ENCODE measurements at places on chromosomes 3 and 15.

DNA sequence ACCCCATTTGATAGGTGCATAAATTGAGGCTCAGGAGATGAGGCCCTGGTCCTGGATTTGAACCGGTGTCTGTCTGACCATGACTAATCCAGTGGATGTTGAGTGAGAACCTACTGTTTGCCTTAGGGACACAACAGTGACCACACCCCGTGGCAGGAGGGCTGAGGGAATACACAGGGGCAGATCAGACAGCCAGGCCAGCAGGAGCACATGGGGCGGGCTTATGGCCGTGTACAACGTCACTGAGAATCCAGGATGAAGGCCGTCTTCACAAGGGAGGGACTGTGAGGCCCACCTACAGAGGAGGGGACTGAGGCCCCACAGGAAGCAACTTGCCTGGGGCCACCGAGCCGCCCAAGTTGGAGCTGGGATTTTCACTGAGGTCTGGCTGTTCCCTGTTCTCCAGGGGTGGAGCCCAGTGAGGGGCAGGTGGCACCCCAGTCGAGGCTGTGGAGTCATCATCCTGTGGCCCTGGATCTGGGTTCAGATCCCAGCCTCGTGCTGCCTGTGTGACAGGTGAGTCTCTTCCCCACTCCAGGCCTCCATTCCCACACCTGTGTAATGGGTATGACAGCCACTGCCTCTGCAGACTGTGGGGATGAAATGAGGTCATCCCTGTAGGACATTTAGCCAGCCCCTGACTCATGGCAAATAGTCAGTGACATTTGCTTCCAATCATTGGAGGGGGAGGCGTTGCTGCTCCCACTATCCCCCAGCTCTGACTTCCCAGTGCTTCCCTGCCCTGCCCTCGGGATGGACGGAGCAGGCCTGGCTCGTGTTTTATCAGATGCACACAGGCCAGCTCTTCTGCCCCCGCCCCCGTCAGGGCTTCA, 6.3 kb upstream of the PLXND1 start:
- H3K36me3 ChIP-seq: no peaks in the 10 kb centered on the region
- H3K4me3 ChIP-seq: no peak overlapping the region
- peaks cover 51% of the 10 kb centered on the region for H3K4me1 ChIP-seq
- H3K27ac ChIP-seq: no peak overlapping the region

GRCh38 chr3:5479229-5479799, 291.8 kb downstream of the EDEM1 start:
- no peak overlapping the region for H3K4me3 ChIP-seq

GRCh38 chr3:136712941-136713340, 39.2 kb downstream of the STAG1 start:
- H3K36me3 ChIP-seq: peaks cover 6% of the 10 kb centered on the region
- H3K4me1 ChIP-seq: peaks cover 3% of the 10 kb centered on the region
- H3K4me3 ChIP-seq: no peak overlapping the region
- no peak overlapping the region for H3K27ac ChIP-seq

DNA sequence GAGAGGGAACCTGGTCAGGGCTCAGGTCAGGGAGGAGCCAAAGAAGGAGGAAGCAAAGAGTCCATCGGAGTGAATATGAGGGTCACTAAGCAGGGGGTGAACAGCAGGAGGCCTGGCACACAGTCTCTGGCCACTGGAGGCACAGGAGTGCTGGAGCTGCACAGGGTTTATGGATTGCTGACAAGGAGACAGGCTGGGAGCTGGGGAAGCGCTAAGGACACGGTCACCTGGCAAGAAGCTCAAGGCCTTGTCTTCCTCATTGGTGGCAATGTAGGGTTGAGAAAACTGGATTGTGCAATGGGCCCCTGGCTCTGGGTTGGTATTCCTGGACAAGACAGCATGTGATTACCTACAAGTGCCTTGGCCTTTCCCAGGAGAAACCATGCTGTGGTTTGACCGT, 5.8 kb upstream of the CAMP start:
- H3K4me1 ChIP-seq: peaks cover 9% of the 10 kb centered on the region
- no peak for DNase-seq
- peaks cover 26% of the 10 kb centered on the region for H3K27me3 ChIP-seq
- H3K36me3 ChIP-seq: no peaks in the 10 kb centered on the region
- no peak overlapping the region for H3K27ac ChIP-seq

GRCh38 chr3:23174426-23175039, 28.6 kb upstream of the UBE2E2 start:
- no peaks in the 10 kb centered on the region for H3K36me3 ChIP-seq
- no peak overlapping the region for H3K27ac ChIP-seq
- no peaks in the 10 kb centered on the region for H3K4me1 ChIP-seq

DNA sequence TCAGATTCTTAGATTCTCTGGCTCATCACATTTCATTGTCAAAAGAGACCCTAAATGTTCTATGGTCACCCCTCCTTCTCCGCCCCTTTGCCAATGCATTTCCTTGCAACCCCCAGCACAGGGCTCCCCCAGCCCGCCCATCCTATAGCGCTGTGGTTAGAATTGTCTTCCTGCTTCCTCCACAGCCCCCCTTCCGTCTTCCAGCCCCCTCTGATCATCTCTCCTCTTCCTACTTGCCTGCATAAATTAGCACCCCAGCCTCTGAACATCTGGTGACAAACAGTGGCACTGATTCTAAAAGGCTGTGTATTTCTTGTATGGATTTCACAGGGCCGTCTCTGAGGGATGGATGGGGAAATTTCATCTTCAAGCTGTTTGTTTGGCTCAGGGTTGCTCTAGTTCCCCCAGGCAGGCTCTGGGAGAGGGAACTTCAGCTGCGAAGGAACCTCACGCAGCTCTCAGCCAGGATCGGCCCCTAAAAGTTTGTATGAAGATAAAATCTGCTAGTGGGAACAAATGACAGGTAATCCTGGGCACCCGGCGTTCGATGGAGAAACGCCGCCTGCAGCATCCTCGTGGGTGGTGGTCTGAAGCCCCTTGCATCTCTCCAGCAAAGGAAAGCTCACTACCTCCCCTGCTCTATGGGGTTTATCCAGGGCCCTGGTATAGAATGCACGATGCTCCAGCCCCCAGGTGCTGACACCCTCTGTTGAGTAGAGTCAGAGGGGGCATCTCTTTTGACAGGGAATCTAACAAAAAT, 83.0 kb downstream of the WNT7A start:
- H3K27me3 ChIP-seq: peaks cover 30% of the 10 kb centered on the region
- no peak for DNase-seq
- no peak overlapping the region for H3K27ac ChIP-seq
- no peak overlapping the region for H3K4me3 ChIP-seq
- peaks cover 2% of the 10 kb centered on the region for H3K4me1 ChIP-seq

- no peak overlapping the region for H3K27ac ChIP-seq
- no peaks in the 10 kb centered on the region for H3K27me3 ChIP-seq
- H3K4me3 ChIP-seq: peak overlapping the region; percentile 96
- no peak for DNase-seq
- H3K36me3 ChIP-seq: peaks cover 5% of the 10 kb centered on the region
These were observed 1.0 kb downstream of the MAPKAPK3 start for GRCh38 chr3:50617911-50618481.

- H3K27me3 ChIP-seq: no peaks in the 10 kb centered on the region
- H3K27ac ChIP-seq: no peak overlapping the region
- H3K36me3 ChIP-seq: no peaks in the 10 kb centered on the region
- no peak for DNase-seq
- H3K4me1 ChIP-seq: peaks cover 7% of the 10 kb centered on the region
These were observed 129.7 kb upstream of the ROPN1 start for GRCh38 chr3:124121379-124122312.

DNA sequence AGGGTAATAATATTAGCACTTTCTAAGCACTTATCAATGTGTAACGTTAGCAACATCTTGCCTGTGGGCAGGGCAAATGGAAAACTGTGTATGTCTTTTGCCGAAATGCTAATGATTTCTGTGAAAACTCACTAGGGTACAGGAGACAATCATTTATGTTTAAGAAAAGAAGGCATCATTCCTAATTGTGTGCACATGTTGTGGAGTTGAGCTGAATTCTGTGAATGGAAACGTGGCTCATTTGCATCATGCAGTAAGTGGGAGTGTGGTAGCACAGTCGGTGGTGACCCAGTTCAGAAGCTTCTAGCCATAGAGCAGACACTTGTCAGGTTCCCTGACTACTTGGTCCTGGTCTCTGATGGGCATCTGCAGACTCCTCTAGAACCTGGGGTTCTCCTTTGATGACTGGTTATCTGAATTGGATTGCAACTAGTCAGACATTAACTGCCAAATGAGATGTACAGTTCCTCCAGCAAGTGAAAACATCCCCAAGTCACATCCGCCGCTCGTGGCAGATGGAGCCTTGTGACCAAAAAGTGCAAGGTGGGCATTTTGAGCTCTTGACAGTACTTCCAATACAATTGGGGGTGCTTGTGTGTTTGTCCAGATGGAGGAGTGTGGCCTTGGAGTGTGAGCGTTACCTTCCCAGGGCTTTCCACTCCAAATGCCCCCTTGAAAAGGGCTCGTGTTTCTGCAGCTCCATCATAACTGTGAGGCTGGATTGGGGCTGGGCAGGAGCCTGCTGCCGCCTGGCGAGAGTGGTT, 21.5 kb downstream of the MRPS25 start:
- H3K27me3 ChIP-seq: no peaks in the 10 kb centered on the region
- H3K36me3 ChIP-seq: peaks cover 51% of the 10 kb centered on the region
- H3K4me1 ChIP-seq: no peaks in the 10 kb centered on the region

DNA sequence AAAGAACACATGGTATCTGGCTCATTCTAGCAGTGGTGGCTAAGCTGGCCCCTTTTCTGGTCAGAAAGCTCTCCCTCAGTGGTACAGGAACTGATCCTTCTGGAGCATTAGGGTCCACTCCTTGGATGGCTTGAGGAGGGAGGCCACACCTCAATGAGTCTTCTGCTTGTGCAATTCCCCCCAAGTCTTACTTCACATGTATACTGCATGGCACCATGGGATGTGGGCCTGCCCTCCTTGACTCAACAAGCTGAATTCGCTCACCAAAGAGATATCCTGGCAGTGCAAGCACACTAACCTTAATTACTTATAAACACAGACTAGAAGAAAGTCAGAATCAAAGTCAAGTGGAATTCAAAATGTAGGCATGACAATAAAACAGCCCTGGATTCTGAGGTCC, 133.8 kb upstream of the SLC2A2 start:
- peaks cover 11% of the 10 kb centered on the region for H3K4me1 ChIP-seq
- no peak overlapping the region for H3K27ac ChIP-seq
- DNase-seq: no peak
- no peaks in the 10 kb centered on the region for H3K27me3 ChIP-seq
- H3K36me3 ChIP-seq: peaks cover 26% of the 10 kb centered on the region
- H3K4me3 ChIP-seq: no peak overlapping the region

GRCh38 chr3:123791417-123791816, 92.7 kb downstream of the MYLK start:
- H3K27ac ChIP-seq: peak overlapping the region; percentile 27
- peaks cover 53% of the 10 kb centered on the region for H3K36me3 ChIP-seq
- H3K4me3 ChIP-seq: no peak overlapping the region
- H3K4me1 ChIP-seq: peaks cover 16% of the 10 kb centered on the region
- H3K27me3 ChIP-seq: no peaks in the 10 kb centered on the region

DNA sequence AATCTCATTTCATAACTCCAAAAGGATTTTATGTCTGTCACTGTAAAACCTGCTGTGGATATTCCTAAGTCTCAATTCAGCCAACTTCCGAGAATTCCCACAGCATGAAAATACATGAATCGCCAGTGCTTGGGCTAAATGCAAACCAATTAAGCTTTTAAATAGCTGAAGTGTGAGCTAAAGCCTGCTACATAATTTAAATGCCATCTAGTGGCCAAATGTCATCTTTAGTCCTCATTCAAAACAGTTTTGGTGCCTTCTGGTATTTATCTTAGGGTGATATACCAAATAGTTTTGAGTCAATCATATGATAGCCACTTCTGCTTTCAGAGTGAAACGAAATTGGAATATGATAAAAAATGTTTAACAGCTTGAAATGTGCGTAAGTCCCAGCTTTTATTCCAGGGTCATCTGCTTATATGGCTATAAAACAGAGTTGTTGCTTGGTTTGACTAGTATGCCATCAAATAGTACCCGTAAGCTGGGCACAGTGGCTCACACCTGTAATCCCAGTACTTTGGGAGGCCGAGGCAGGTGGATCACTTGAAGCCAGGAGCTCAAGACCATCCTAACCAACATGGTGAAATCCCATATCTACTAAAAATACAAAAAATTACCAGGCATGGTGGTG, 41.8 kb upstream of the CCNL1 start:
- H3K27ac ChIP-seq: no peak overlapping the region
- peak; percentile 59 for DNase-seq
- no peak overlapping the region for H3K4me3 ChIP-seq
- H3K27me3 ChIP-seq: no peaks in the 10 kb centered on the region
- no peaks in the 10 kb centered on the region for H3K36me3 ChIP-seq

- no peak overlapping the region for H3K27ac ChIP-seq
- peak overlapping the region; percentile 52 for H3K4me3 ChIP-seq
- H3K36me3 ChIP-seq: peaks cover 22% of the 10 kb centered on the region
- no peak for DNase-seq
- no peaks in the 10 kb centered on the region for H3K27me3 ChIP-seq
These were observed 22.3 kb downstream of the HACL1 start for GRCh38 chr3:15579051-15579450.

DNA sequence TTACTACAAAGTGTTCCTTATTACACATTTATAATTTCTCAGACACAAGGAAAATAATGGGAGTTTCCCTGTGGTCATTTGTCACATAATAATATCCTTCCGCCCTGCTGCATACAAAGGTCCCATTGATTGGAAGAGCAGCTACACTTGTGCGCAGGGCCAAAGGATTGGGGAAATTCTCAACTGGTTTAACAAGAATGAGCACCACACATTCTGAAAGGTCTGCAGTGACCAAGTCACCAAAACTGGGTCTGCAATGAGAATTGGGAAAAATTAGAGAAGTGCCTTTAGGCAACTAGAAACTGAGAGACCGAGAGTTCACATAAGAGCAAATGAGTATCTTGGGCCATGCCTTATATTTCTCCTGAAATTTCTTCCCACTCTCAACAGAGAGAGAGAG, 98.2 kb upstream of the NR2F2 start:
- no peaks in the 10 kb centered on the region for H3K4me1 ChIP-seq
- H3K27me3 ChIP-seq: no peaks in the 10 kb centered on the region
- no peak overlapping the region for H3K4me3 ChIP-seq
- no peak for DNase-seq

GRCh38 chr3:119428538-119428937, 34.9 kb downstream of the TMEM39A start:
- H3K4me3 ChIP-seq: no peak overlapping the region
- no peaks in the 10 kb centered on the region for H3K27me3 ChIP-seq
- H3K27ac ChIP-seq: no peak overlapping the region
- H3K4me1 ChIP-seq: no peaks in the 10 kb centered on the region
- H3K36me3 ChIP-seq: peaks cover 62% of the 10 kb centered on the region
- no peak for DNase-seq

Data from mesenchymal stem cell (in vitro differentiated cells and primary cell).